ENCODE measurements at places on chromosomes 5 and 9.

DNA sequence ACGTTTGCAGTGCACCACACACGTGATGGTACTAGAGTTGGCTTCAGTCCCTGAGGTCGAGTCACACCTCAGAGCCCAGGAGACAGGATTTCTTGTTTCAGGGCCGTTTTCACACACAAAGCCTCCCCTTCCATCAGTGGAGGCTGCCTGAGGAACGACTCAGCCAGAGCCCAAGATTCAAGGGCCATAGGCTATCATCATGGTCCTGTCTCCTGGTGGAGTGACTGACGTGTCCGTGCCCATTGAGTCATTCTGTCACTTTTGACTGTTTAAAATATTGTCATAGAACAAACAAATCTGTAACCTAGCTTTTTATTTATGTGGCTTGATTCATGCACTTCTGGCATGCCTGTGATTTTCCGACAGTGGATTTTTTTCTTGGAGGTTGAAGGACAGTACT is 28.3 kb downstream of the CAMK2A start:
- DNase-seq: no peak

DNA sequence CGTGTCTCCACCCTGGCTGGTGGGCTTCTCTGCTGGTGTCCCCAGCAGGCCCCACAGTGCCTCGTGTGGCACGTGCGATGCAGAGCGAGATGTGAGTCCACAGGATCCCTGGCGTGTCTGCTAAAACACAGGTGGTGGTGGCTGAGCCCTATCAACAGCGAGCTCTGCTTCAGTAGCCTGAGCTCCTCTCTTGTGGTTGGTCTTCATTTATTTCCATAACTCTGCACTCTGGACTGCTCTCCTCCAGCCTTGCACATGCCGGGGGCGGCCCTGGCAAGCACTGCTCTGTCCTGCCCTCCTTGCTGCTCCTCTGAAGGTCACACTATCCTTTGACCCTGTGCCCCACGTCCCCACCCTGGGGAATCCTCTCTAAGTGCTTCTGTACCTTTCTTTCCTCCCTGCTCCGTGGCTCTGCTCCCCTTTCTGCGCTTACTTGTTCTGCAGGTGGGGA is 59.2 kb downstream of the NSUN2 start:
- no peak for DNase-seq

DNA sequence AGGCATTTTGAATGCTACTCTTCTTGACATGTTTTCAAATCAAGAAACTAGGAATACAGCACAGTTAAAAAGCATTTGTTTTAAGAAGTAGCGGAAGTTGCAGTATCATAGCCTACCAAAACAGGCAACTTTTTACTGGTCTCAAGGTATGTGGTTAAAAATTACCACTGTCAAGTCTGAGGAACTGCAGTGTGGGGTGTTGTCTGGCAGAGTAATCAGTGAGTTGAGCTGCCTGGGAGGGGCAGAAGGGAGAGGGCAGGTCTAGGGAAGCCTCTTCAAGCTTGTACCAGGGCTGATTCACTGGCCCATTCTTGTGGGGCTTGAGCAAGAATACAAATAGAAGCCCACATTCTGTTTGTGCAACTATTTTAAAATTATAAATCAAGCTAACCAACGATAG is 42.4 kb upstream of the SV2C start:
- no peak for DNase-seq

DNA sequence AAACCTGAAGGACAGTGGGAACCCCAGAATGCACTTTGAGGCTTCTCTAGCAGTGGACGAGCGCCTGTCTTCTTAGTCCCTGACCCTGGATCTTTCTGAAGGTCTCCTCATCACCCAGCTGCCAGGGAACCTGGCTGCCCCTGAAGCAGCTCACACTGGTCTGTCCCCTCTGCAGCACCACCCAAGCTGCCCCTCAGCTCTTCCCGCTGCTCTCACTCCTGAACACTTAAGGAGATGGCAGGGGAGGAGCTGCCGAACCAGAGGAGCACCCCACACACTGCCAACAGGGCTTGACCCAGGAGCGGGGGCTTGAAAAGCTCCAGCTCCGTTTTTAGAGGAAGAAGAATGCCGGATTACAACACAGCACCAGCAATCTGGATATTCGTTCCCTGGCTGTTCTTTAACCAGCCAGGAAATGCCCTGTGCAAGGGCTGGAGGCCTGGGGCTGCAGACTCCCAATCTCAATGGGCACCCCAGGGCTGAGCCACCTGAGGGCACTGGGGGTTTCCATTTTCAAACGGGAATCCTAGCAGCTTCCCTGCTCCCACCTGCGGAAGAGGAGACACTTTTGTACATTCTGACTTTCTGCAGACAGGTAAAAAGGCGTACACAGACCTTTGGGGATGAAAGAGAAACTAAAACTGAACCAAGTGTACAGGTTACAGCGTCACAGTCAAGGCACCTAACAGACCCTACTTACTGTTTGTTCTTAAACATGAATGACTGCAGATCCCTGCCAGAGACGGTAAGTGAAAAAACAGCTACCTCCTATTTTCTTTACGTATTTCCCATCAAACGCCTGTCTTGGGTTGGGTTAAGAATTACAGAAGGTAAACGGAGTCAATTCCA is 36.3 kb downstream of the GOLM1 start:
- DNase-seq: no peak

- peak; percentile 56 for DNase-seq
These were observed 19.6 kb downstream of the ITGA2 start for GRCh38 chr5:53008751-53009150.

GRCh38 chr9:120438836-120439546 is 141.0 kb downstream of the CDK5RAP2 start:
- DNase-seq: no peak

GRCh38 chr5:1511651-1512540 is 11.9 kb downstream of the LPCAT1 start:
- no peak for DNase-seq

DNA sequence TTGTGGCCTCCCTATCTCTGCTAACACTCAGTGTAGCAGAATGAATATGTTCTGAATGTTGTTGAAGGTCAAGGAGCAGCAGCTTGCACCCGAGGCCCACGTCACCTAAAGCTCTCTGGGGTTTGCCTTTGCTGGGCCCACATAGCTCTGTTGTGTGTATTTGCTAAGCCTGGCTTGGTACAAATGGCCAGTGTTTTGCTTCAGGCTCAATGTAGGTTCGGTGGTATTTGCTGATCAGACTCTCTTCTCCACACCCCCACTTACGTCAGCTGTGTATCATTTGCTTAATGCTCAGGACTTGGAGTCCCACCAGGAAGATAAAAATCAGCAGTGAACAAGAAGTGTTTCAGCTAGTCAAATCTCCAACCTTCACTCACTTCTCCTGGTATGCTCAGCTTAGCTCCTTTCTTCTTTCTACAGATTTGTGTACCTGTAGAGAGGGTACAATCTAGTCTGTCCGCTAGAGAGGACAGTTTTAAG is 4.8 kb upstream of the RFESD start:
- DNase-seq: no peak

- no peak for DNase-seq
These were observed 66.4 kb downstream of the MACROH2A1 start for GRCh38 chr5:135332519-135333150.

DNA sequence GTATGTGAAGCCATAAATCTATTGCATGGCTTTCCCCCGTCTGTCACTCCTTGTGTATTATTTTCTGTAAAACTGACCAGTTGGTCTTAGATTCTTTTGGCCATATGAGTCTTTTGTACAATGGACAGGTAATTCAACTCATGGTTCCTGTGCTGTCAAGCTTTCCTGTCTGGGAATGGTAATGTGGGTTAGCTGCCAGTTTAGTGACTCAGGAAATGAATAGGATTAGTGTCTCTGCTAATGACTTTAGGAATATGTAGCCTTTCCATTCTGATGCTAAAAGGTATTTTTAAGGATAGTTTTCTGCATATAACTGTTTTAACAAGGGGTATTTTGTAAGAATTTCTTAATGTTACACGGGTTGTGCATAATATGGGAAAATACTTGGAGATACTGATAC is 182.7 kb downstream of the PBX3 start:
- DNase-seq: no peak

DNA sequence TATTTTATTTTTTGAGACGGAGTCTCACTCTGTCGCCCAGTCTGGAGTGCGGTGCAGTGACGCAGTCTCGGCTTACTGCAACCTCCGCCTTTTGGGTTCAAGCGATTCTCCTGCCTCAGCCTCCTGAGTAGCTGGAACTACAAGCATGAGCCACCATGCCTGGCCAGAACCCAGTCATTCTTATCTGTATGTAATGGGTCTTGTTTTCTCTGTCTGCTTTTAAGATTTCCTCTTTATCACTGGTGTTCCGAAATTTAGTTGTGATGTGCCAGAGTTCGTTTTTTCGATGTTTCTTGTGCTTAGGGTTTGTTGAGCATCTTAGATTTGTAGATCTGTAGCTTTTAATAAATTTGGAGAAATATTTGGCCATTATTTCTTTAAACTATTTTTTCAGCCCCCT is 19.2 kb downstream of the SLC25A25 start:
- no peak for DNase-seq

GRCh38 chr5:56382896-56383295 is 149.8 kb upstream of the ANKRD55 start:
- DNase-seq: no peak

GRCh38 chr9:4320021-4320420 is 20.2 kb upstream of the GLIS3 start:
- DNase-seq: no peak

- no peak for DNase-seq
These were observed 172.3 kb downstream of the PDZD2 start for GRCh38 chr5:31811210-31811609.

- no peak for DNase-seq
These were observed 13.7 kb downstream of the FPGS start for GRCh38 chr9:127816362-127816725.

- DNase-seq: no peak
These were observed 281.6 kb downstream of the CRB2 start for GRCh38 chr9:123637606-123637944.

DNA sequence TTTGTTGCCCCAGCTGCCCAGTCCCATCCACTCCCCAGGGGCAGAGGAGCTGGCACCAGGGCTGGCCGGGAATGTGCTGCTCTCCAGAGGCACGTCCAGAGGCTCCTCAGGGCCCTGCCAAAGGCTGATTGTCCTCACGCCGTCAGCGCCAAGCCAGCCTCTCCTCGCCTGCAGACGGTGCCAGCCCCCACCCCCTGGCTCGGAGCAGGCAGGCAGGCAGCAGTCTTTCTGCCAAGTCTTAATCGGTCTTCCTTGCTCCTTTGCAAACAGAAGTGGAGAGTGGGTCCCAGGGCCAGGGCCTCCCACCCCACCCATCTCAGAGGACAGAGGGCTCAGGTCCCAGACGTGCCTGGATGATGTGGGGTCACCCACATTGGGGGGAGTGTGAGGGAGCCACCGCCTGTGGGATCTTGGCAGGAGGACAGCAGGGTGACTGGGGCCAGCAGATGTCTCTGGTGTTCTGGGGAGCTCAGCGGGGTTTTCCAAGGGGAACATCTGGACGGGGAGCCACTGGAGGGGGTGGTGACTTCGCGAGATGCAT is 36.3 kb downstream of the FAM163B start:
- no peak for DNase-seq

- DNase-seq: peak; percentile 24
These were observed 795 bp upstream of the PJA2 start for GRCh38 chr5:109410389-109411148.

DNA sequence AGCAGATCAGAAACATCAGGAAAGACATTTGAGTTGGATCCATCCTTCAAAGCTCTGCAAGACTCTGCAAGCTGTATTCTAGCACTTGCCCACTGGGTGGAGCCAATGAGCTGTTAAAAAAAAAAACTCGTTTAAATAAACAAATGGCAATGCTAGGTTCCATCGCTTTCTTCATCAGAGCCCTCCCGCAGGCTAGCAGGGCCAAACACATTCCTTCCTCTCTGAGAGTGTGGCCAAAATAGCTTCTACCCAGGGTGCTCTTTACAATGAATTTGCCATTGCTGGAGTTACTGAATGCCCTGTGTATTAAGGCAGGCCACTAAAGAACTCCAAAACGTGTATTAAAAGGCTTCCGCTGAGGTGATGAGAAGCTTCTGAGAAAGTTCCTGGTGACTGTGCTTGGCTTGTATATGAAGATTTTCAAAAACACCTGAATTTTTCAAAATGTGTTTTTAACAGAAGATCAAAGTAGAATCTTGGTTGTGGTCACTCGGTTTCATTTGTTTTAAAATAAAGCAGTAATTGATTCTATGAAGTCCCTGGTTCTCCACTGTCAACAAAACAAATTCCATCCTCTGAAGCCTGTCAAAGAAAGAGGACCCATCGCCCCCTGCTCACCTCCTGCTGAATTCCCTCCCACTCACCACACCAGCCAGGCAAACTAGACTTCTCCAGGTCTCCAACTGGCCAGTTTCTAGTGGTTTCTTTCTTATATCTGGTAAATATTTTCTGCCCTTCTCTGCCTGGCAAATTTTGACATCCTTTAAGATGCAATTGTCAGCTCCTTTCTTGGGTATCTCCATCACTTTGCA is 36.5 kb upstream of the EQTN start:
- no peak for DNase-seq

DNA sequence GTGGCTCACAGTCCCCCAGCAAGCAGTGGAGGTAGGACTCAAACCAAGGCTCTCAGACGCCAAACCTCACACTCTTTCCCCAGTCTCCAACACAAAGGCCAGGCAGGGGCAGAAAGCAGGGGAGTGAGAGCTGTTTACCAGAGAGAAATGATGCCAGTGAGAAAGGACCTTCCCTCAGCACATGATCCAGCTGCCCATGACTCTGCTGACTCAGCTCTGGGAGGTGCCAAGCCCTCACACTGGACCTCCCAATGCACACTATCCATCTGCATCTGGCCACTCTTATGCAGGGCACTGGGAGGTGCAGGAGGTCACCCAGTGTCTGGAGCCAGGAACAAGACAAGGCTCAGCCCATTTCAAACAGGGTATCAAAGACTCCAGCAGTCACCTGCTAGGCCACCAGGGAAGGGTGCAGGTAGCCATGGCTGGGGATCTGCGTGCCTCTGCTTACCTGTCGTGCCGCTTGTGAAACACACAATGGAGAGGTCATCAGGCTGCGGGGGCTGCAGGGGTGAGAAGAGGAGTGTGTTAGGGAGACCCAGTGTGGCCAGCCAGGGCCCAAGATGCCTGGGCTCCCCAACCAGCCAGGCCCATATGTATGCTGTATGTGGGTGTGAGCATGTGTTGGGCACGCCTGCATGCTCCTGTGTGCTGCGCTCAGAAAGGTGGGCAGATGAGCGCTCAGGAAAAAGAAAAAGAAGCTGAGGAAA is 26.3 kb downstream of the ACSL6 start:
- DNase-seq: no peak

DNA sequence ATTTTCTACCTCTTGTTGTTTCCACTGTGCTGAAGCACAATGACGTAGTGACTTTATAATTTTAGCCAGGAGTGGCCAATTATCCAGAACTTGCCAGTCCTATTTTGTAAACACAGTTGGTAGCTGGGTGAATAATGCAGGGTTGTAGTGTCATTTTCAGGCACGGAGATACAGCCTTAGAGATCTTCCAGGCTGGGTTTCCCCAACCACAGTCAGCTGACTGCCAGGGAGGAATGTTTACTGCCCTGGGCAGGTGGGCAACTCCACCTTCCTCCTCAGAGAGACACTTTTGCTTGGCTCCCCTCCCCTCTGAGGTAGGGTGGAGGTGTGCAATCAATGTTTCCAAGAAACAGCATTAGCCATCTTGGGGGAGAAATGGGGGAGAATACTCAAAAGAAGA is 228.1 kb upstream of the NR4A3 start:
- DNase-seq: no peak

- DNase-seq: no peak
These were observed 2.3 kb downstream of the ANXA2R start for GRCh38 chr5:43037636-43038495.

All from activated naive CD4-positive, alpha-beta T cell treated with anti-CD3 and anti-CD28 coated beads, Interleukin-2, amount 50 U/mL, for 72 hours (primary cell).